ENCODE measurements at places on chromosomes 3 and 15.

GRCh38 chr3:46835054-46835453, 28.2 kb downstream of the MYL3 start:
- DNase-seq, result no peak

- DNase-seq, result no peak
Observed at GRCh38 chr15:98715890-98716443, 67.6 kb downstream of the IGF1R start.

GRCh38 chr15:27741226-27741860, 357.8 kb downstream of the OCA2 start:
- DNase-seq, result no peak

GRCh38 chr3:14376348-14377043, 25.9 kb upstream of the SLC6A6 start:
- no peak for DNase-seq

GRCh38 chr15:40306371-40306770, 1.4 kb downstream of the PLCB2 start:
- no peak for DNase-seq

DNA sequence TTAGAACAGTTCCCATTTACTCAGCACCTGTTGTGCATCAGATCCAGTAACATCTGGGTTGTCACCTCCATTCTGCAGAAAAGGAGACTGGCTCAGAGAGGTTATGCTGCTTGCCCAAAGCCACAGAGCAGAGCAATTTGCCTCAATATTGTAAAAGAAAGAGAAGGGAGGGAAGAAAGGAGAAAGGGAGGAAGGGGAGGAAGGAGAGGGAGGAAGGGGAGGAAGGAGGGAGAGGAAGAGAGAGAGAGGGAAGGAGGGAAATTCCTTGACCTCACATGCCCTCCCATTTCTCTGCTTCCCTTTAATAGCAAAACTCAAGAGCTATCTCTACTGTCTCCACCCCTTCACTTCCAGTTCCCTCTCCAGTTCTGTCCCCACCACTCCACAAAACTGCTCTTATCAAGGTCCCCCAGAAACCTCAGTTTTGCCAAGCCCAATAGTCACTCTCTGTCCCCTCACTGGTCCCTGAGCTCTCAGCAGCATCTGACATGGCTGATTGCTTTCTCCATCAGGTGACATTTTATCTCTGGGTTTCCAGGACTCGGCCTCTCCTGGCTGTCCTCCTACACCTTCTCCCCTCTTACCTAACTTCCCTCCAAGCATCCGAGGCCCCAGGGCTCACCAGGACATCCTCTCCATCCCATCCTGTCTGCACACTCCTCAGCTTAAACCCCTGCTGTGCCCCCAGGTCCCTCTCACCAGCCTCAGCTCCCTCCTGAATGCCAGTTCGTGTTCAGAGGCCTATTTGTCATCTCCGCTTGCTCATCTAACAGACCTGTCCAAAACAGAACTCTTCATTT, 104.7 kb upstream of the LINGO1 start:
- no peak for DNase-seq

- DNase-seq, result no peak
Observed at GRCh38 chr3:189500798-189501495, 130.2 kb upstream of the TP63 start.

DNA sequence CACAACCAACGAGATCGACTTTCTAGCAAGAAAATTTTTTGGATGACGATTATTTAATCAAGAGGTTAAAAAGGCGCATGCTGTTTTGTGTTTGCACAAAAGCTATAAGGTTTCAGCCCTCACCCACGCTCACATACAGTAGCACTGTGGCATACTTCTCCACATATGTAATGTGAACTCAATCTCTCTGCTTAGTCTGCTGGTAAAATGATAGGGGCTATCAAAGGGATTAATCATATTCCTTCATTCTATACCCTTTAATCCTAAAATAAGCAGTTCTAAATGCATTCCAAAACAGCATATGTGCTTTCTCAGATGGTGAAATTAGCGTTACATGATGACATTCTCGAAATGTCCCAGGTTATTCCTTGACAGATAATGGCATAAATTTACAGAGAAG, 196.9 kb upstream of the PRICKLE2 start:
- DNase-seq, result no peak

- DNase-seq, result no peak
Observed at GRCh38 chr3:32759342-32759741, 58.5 kb upstream of the TRIM71 start.

GRCh38 chr15:90213122-90213817, 12.1 kb downstream of the SEMA4B start:
- DNase-seq, result no peak

- DNase-seq, result no peak
Observed at GRCh38 chr15:43854801-43855200, 28.0 kb downstream of the WDR76 start.

- DNase-seq, result no peak
Observed at GRCh38 chr3:10666621-10667020, 149.4 kb upstream of the SLC6A11 start.

GRCh38 chr3:166274351-166275023, 437.3 kb upstream of the BCHE start:
- DNase-seq, result no peak

- DNase-seq, result no peak
Observed at GRCh38 chr3:62553811-62554210, 180.5 kb upstream of the FEZF2 start.

DNA sequence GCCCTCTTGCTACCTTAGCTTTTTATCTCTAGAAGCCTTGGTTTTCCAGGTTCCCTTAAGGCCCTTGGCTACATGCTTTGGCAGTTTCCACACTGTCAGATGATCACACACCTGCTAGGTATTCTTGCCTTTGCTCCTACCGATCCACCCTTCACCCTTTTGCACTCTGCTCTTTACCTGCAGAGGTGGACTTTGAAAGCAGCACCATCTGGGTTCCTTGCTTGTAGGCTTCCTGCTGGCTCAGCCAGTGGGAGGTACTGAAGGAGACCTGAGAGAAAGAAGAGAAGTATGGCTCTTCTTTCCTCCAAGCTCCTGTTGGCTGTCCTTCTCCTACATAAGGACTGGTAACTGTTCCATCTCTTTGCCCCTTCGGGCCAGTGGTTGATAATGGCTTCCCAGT, 7.3 kb upstream of the ZNF592 start:
- DNase-seq, result no peak

GRCh38 chr15:31305375-31305774, 21.3 kb upstream of the KLF13 start:
- DNase-seq, result no peak

DNA sequence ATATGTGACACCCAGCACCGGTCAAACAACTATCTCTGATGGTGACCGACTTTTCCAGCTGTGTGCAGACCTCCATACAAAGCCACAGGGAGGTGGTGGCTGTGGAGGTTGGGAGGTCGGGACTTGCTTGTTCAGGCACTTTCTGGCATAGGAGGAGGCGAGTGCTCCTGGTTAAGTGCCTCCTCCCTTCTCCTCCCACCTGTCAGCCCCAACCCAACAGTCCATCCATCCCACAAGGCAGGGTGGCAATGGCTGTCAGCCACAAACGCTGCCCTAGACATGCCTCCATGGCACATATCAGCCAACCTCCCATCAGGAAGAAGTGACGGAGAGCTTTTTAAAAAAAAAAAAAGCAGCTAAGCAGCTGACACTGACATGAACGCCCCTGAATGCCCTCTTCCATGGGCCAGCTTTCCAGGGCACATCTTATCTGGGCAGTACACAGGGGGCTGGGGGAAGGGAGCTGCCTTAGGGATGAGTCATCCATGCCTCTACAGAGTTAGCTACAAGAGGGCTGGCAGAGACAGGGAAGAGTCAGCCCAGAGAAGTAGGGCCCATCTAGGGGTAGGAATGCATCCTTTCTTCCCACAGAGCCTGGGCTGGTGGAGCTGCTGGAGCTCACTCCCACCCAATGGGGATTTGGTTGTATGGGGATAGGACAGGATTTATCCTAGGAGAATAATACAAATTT, 41.2 kb downstream of the CCDC12 start:
- no peak for DNase-seq

GRCh38 chr3:150275941-150276340, 132.2 kb upstream of the TSC22D2 start:
- no peak for DNase-seq

DNA sequence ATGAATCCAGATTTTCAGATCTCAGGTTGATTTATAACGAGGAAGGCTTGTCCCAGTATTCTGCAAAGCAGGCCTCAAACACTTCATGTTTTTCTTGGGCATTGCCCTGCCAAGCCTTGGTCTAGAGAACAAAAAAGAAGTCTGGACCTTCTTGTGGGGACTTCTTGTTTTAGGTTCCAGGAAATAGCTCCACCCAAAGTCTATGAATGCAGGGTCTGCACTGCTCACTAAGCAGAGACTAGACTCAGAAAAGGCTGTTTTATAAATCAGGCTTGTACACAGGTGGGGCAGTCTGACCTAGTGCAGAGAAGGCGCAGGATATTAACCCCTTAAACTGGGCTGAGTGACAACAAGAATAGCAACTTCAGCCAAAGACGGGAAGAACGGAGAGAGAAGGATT, 44.3 kb downstream of the GLB1 start:
- no peak for DNase-seq

- DNase-seq, result no peak
Observed at GRCh38 chr3:106030627-106030963, 161.8 kb upstream of the CBLB start.

DNA sequence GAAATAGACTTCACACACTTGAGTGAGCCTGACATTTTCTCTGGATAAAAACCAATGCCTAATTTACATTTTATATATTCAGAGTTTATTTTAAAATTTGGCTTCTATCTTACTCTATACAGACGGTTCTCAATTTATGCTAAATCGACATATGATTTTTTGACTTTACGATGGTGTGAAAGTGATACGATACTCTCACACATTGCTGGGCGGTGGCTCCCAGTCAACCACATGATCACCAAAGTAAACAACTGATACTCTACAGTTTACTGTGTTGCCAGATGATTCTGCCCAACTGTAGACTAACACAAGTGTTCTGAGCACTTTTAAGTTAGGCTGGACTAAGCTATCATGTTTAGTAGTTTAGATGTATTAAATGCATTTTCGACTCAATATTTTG, 25.1 kb upstream of the GADL1 start:
- no peak for DNase-seq

- no peak for DNase-seq
Observed at GRCh38 chr3:184868477-184868876, 56.5 kb downstream of the VPS8 start.

DNA sequence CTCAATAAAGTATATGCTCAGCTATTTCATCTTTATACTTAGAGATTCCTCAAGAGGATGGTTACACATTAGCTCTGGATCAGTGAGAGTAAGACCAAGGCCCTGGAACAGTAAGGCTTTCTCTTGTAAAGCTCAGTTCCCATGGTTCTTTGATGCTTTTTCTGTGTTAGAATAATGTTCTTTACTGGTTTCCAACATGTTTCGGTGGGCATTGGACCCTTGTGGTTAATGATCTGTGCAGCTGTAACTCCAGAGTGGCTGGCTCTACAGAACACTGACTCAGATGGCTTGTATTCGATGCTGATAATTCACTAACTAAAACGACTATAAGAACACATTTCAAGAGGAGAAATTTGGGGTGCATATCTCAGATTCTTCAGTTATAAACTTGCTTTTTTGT, 114.7 kb downstream of the AKAP13 start:
- DNase-seq, result no peak

DNA sequence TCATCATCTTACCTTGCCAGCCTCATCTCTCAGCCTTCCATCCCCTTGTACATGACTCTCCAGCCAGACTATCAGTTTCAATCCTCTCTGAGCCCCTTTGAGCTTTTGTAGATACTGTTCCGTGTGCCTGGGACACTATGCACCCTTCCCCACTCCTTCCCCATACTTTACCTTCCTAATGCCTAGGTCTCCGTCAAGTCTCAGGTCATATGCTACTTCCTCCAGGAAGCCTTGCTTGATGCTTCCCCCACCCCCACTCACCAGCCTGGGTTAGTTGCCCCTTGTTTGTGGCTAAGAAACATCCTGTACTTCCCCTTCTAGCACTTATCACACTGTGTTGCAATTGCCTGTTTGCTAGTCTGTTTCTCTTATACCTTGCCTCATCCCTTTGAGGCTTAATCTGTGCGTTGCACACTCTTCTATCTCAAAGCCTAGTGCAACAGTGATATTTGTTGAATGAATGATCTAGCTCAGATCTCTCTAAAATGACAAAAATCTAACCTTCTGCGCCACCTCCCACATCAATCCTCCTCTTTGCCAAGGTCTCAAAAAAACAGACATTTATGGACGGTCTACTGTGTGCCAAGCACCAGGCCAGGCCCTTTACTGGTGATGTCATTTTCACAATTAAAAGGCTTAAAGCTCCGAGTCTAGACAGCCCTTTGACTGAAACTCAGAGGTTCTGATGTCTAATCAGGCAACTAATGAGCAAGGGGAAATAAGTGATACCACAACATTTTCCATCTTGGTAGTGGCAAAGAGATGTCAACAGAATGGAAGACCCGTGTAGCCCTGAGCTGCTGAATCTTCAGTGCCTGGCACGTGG, 6.5 kb upstream of the USP3 start:
- DNase-seq, result no peak

DNA sequence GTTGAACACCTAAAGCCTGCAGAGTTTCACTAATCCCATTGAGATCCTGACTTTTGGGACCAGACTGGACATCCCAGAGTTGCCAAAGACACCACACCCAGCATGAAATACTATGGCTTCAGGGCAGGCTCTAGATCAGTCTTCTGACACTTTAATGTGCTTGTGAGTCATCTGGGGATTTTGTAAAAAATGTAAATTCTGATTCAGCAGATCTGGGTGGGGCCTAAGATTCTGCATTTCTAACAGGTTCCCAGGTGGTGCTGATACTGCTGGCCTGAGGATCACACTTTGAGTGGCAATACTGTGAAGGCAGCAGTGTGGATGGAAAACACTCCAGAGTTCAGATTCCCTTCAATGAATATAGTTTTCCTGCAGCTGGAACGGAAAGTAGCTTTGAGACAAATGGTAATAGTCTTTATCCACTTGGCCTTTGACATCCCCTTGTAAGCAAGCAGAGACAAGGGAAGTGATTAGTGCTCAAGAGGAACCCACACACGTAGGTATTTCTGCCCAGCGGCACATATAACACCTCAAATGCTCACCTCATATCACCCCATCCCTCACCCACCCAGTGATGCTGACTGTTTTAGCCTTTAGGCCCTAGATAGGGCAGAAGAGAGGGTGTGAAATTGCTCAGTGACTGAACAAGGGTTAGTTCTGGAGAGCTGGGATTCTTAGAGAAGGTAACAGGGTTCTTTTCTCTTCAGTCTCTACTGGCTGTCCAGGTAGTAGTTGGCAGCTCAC, 51.5 kb upstream of the GSK3B start:
- no peak for DNase-seq

DNA sequence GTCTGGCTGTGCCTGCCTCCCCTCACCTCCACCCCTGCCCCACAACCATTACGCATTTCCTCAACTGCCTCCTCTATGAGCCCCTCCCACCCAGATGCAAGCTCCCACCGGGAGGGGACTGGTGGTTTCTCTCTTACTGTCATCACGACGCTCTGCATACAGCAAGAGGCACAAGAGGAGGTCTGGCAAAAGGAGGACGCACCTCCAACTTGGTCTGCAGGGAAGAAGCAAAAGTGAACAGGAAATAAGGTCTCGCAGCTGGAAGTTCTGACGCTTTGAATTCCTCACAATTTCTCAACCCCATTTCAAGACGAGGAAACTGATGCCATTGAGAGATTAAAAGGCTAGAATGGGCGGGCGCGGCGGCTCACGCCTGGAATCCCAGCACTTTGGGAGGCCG, 42.3 kb upstream of the MUC4 start:
- DNase-seq, result no peak

Data from stimulated activated CD8-positive, alpha-beta memory T cell treated with anti-CD3 and anti-CD28 coated beads, Interleukin-4, amount 100 ng/mL, for 1 hour (primary cell).